Tibial nerve (tissue), 4 donors: ENCODE measurements at places on chromosomes 1 and 21. TPM values are rescaled to one million over a fixed set of nuclear protein-coding genes. Genes with fewer than 3 reads are reported as not detected.

- DNase-seq = no peak
- H3K4me3 ChIP-seq = no peak overlapping the region
- peaks cover 6% of the 10 kb centered on the region for H3K27me3 ChIP-seq
- H3K4me1 ChIP-seq = no peaks in the 10 kb centered on the region
These were observed 13.8 kb upstream of the UBL4B start for GRCh38 chr1:110098222-110099026.

Gene LRRN2
- 3.6 TPM for total RNA-seq

DNA sequence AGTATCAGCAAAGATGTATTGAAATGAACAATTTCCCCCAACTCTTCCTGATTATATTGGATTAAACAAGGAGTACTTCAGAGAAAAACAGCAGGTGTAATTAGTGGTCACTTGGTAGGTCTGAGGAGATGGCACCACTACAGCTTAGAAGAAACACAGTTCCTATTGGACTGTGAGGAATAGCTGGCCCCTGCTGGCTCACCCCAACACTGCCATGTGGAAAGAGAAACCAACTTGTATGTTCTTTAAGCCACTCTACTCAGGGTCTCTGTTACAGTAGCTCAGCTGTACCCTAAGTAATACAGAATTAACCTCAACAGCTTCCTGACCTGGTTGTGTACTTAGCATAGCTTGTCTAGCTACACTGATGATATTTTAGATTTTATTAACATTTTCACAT, 26.5 kb upstream of the MTR start:
- H3K4me1 ChIP-seq = no peaks in the 10 kb centered on the region
- H3K27ac ChIP-seq = no peak overlapping the region
- no peak for DNase-seq
- H3K27me3 ChIP-seq = no peaks in the 10 kb centered on the region

Gene SOD1
- total RNA-seq = 205 TPM

DNA sequence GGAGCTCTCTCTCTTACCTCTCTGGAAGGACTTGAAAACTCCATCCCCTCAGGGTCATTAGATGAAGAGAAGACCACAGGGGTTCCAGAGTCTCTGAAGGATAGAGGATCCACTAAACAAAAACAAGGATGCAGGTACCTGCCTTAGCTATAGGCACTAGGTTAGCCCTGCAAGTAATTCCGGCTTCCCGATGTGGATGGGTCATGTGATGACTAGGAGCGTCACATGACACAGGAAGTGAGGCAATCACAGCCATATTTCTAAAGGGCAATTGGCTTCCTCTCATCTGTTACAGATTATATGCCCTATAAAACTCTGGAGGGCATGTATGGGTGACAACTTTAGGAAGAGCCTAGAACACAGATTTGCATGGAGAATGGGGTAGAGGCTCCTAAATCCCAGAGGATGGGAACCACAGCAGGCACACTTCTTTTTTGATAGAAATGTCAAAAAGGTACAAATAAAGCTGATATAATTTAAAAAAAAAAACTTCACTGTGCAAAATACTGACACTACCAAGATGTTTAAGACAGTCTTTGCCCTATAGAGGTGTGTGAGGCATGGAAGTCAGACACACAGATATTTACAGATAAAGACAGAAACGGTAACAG, 14.1 kb downstream of the ENTREP3 start:
- peak overlapping the region; percentile 37 for H3K4me3 ChIP-seq
- H3K4me1 ChIP-seq = peaks cover 21% of the 10 kb centered on the region
- no peaks in the 10 kb centered on the region for H3K36me3 ChIP-seq
- H3K27me3 ChIP-seq = no peaks in the 10 kb centered on the region

Gene KIF14
- 0.20 TPM for total RNA-seq

GRCh38 chr1:194300340-194300739, 1113.9 kb upstream of the B3GALT2 start:
- no peaks in the 10 kb centered on the region for H3K36me3 ChIP-seq
- H3K27me3 ChIP-seq = no peaks in the 10 kb centered on the region
- H3K4me1 ChIP-seq = no peaks in the 10 kb centered on the region
- no peak for DNase-seq
- no peak overlapping the region for H3K4me3 ChIP-seq

GRCh38 chr21:14533499-14534428, 12.4 kb downstream of the SAMSN1 start:
- H3K27me3 ChIP-seq = no peaks in the 10 kb centered on the region
- no peak overlapping the region for H3K4me3 ChIP-seq
- H3K36me3 ChIP-seq = no peaks in the 10 kb centered on the region
- no peak overlapping the region for H3K27ac ChIP-seq
- H3K4me1 ChIP-seq = no peaks in the 10 kb centered on the region
- DNase-seq = no peak

Gene RIPPLY3
- total RNA-seq = not detected

DNA sequence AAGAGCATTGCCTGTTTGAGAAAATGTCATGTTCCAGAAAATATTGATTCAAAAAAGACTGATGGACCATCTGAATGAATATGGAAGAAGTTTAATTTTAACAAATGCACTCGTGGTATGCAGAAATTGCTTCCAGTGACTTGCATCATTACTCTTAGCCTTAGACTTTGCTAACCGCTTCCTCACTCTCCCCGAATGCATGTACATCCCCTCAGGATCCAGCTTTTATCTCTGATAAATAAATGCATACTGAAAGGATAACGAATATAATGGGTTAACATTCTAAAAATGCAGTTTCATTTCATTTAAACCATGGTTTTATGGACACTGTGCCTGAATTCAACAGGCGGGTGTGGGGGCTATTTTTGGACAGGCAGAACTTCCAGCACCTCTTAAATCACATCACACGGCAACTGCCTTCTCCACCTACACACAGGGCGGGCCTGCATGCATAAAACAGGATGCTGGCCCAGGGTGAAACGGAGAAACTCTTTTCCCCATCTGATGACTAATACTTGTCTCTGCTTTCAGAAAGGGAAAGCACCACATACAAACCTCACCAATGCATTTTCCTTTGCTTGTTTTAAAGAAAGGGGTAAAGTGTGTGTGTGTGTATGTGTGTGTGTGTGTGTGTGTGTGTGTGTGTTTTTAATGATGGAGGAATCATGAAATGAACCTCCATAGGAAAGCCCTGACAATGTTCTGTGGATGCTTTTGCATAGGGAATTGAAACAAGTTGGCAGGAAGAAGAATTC, 48.7 kb downstream of the SPAG17 start:
- no peaks in the 10 kb centered on the region for H3K36me3 ChIP-seq
- H3K4me3 ChIP-seq = no peak overlapping the region
- no peak for DNase-seq
- no peaks in the 10 kb centered on the region for H3K4me1 ChIP-seq
- H3K27me3 ChIP-seq = no peaks in the 10 kb centered on the region
- no peak overlapping the region for H3K27ac ChIP-seq

Gene SPATA17
- total RNA-seq = 1.5 TPM

DNA sequence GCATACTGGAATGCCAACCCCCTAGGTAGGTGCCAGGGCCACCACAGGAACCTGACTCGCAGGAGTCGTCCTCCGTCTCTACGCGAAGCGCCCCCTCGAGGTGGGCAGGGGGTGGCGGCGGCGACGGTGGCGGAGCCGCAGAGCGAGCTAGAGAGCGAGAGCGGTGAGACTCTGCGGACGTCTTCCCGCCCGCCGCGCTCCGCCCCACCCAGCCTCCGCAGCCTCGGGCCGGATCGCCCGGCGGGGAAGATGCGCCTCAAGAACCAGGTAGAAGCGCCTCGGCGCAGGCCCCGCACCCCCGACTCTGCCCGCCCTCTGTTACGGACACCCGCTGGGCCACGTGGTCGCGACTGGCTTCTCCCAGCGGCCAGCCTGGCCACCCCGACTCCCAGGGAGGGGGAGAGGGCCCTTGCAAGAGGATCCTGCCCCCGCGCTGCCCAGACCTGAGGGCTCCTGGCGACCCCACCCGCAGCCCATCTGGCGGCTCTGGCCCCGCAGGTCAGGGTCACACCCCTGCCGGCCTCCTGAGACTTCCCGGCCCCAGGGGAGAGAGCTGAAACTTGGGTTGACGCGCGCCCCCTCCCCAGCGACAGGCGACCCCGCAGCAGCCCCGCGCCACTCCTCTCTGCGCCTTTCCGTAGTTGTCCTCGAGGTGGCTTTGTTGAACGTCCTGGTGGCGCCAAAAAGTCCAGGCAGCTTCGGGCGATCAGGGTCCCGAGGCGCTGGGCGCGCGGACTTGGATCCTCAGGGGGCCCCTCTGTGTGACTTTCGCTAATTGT, 24.4 kb upstream of the AGBL4 start:
- no peak for DNase-seq
- no peak overlapping the region for H3K27ac ChIP-seq

DNA sequence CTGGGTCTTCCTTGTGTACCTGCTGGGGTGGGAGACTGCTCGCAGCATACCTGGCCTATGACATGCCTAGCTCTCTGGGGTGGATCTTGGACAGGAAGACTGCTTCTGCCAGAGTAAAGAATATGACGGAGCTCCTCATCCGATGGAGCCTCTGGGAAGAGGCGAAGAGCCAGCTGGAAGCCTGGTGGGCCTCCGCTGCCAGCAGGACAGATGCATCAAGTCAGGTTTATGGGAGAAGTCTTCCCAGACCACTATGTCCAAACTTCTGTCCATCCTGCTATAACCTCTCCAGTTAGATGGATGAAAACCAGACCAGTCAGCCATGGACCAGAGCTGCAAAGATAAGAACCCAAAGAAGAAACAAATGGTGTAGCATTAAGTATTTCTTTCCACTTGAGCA, 27.7 kb upstream of the NGF start:
- DNase-seq = no peak
- H3K4me1 ChIP-seq = no peaks in the 10 kb centered on the region
- H3K4me3 ChIP-seq = no peak overlapping the region
- no peaks in the 10 kb centered on the region for H3K27me3 ChIP-seq
- H3K27ac ChIP-seq = no peak overlapping the region
- no peaks in the 10 kb centered on the region for H3K36me3 ChIP-seq

Gene MPL
- total RNA-seq = 0.66 TPM

- peak overlapping the region; percentile 58 for H3K27ac ChIP-seq
- no peak overlapping the region for H3K4me3 ChIP-seq
- no peak for DNase-seq
- no peaks in the 10 kb centered on the region for H3K36me3 ChIP-seq
These were observed 37.7 kb upstream of the IPO9 start for GRCh38 chr1:201791051-201791778.

DNA sequence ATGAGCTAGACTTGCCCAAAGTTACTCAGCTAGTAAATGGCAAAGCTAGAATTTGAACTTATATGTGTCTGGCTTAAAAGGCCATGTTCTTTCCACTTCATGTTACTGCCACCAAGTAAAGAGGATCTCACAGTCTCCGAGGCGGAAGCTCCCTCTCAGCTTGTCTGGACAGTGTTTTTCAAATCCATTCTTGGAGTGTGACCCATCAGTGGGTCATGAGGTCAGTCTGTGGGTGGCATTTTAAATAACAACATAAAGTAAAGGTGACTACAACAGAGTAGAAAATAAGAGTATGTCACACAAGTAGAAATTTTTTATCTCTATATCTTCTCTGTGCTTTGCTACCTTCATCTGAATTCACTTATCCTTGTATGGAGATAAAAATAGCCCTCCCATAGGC, 3.2 kb upstream of the HMGB4 start:
- no peak for DNase-seq
- H3K36me3 ChIP-seq = no peaks in the 10 kb centered on the region
- H3K4me3 ChIP-seq = no peak overlapping the region
- no peaks in the 10 kb centered on the region for H3K4me1 ChIP-seq
- no peaks in the 10 kb centered on the region for H3K27me3 ChIP-seq

Gene MPZL1
- total RNA-seq = 67.8 TPM

Gene C2CD4D
- total RNA-seq = 2.2 TPM
